CD4-positive, CD25-positive, alpha-beta regulatory T cell (primary cell): ENCODE measurements at places on chromosomes 3 and 15. TPM values are rescaled to one million over a fixed set of nuclear protein-coding genes. Genes with fewer than 3 reads are reported as not detected.

Gene SKOR1
- total RNA-seq: 2.5 TPM

Gene UCN2
- not detected for total RNA-seq

Gene ZNF385D
- 2.7 TPM for total RNA-seq

GRCh38 chr3:195601382-195601781 is 17.6 kb upstream of the APOD start:
- no peak for DNase-seq
- H3K27ac ChIP-seq: no peak overlapping the region

GRCh38 chr15:72098040-72098439 is 19.9 kb downstream of the MYO9A start:
- H3K27ac ChIP-seq: no peak overlapping the region
- H3K4me1 ChIP-seq: no peaks in the 10 kb centered on the region
- DNase-seq: no peak
- H3K27me3 ChIP-seq: no peaks in the 10 kb centered on the region
